ENCODE measurements at places on chromosomes 11 and 22.

DNA sequence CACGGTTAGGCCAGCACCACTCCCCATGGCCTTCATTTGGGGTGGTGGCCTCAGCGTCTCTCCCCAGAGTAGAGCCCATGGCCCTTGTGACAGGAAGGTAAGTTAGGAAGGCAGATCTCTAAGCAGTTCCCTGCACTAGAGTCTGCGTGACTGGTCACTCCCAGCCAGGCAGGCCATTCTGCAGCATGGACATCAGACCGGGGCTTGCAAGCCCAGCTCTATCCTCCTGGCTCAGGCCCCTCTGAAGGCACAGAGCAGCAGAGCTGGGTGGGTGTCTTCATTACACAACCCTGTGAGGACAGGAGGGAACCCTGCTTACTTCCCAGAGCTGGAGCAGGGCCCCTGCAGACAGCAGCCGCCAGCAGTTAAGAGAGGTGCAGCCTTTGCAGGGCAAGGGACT is 77.3 kb downstream of the PIWIL3 start:
- DNase-seq, result no peak

DNA sequence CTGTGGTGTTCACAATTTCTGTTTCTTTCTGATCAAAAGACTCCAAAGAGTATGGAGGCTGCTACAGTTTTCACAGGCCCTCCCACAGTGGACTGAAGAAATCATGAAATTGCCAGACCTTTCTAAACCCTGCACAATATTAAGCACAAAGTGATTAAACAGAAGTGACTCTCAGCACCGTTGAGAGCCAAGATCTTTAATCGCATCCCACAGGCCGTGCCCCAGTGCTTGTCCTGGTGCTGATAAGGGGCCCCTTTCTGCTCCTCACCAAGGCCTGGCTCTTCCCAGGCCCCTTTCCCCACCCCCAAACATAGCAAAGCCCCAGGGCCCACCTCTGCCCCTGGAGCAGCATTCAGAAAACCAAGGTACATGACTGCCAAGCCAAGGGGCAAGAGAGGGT is 57.4 kb upstream of the BMAL1 start:
- DNase-seq, result no peak

- DNase-seq, result no peak
These were observed 16.4 kb downstream of the TEAD1 start for GRCh38 chr11:12690663-12691062.

GRCh38 chr11:115284773-115285172 is 219.4 kb downstream of the CADM1 start:
- peak; percentile 44 for DNase-seq

DNA sequence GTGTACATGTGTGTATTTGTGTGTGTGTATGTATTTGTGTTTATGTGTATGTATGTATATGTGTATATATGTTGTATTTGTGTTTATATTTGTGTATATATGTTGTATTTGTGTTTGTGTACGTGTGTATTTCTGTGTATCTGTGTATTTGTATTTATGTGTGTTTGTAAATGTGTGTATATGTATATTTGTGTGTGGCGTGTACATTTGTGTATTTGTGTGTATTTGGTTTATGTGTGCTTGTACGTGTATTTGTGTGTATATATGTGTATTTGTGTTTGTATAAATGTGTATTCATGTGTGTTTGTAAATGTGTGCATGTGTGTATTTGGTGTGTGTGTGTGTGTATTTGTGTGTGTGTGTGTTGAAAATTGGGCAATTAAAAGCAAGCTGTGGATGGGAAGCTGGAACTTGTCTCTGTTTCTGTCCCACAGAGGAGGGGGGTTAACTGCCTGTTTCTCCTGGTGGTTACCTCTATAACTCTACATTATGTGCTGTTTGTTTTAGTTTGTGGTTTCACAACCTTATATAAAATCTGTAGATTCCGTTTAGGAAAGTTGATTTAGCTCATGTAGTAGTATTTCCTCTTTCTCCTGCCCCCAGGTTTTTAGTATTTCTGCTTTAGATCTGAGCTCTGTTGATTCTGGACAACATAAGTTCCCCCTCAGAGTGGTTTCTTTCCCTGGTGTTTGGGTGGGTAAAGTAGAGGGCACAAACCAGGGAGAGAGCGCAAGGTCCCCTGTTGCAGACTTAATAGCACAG is 28.9 kb downstream of the AP2A2 start:
- DNase-seq, result no peak

DNA sequence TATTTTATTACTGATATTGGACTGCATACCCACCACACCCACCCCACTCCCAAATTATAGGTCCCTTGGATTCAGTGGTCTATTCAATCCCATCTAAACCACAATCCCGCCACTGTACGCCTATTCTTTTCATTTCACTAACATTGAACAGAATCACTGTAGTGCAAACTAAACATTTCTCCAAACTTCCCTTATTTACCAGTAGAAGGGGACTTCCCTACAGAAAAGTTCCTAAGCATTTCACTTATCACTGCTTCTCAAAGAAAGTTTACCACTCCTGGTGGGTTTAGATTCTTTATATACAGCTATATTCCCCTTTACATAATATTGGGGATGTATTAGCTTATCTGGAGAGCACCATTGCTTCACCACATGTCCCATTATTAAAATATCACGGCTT is 29.3 kb downstream of the OR8B12 start:
- no peak for DNase-seq

DNA sequence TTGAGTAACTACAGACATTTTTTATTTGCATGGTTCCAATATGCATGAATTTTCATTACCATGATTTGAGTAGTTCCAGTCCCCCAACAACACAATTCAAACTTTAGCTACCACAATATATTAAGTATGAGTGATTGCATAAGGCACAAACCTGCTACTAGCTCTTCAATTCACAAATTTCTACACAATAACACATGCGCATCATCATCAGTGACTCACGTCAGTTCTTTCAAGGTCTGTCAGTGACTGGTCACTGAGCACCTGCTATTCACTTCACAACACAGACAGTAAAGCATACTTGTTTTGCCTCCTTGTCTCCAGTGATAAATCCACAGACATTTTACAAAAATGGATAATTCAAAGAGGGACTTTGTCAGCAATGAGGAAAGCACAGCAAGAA is 435.1 kb upstream of the CCDC90B start:
- DNase-seq, result peak; percentile 11

DNA sequence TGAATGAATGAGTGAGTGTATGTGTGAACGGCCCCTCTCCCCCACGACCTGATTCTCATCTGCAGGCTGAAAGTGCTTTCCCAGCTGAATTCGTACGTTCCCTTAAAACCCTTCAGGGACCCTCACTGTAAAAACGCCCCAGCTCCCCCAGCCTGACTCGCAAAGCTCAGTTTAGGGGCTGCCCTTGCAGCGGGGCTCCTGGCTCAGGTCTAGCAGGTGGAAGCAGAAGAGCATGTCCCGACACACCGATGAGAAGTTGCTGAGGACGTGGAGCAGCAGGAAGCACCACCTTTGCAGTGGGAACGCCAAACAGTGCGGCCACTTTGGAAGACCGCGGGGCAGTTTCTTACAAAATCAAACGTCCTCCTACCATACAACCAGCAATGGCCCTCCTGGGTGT is 3.6 kb upstream of the MRPL23 start:
- no peak for DNase-seq

DNA sequence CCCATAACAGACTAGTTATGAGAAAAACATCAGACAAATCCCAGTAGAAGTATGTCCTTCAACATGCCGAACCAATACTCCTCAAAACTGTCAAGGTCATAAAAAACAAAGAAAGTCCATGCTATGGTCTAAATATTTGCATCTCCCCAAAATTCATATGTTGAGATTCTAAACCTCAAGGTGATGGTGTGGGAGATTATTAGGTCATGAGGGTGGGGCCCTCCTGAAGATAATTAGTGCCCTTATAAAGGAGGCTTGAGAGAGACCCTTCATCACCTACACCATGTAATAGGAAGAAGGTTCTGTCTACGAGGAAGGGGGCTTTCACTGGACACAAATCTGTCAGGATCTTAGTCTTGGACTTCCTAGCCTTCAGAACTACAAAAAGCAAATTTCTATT is 118.6 kb upstream of the GUCY1A2 start:
- no peak for DNase-seq

GRCh38 chr22:39655831-39656230 is 85.3 kb downstream of the CACNA1I start:
- DNase-seq, result no peak

DNA sequence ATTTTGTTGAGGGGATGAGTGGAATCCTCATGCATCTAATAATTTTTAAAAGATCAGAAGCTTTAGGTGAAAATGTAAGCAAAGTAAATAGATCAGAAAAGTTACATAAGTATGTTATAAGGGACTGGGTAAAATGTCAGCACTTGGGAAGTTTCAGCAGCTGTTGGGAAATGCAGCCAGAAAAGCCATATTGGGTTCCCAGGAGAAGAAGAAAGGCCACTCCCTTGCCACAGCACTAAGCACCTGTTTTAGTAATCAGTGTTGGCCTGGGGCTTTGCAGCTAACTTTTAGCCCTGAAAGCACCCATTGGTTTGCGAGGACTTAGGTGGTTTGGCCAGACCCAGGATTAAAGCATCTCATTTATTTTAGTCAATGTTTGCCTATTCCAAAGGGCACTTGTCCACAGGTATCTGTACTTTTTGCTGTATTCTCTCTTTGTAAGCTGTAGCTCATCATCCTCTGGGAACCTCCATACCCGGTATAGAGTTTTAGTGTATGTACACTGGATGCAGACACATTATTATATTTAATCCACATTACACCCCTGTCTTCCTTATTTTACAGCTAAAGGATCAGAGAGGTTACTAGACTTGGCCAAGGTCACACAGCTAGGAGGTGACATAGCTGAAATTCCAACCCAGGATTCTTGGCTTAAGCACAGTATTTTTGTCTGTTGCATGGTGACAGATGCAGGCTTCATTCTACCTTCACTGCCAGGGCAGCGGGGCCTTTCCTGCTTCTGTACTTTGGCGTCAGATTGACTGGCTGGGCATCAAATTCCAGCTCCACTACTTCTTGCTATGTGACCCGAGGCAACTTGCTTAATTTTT is 127.7 kb upstream of the SESN3 start:
- no peak for DNase-seq

- peak; percentile 79 for DNase-seq
These were observed 107.6 kb upstream of the ASPHD2 start for GRCh38 chr22:26321469-26321913.

GRCh38 chr11:121634889-121635288 is 182.1 kb upstream of the SORL1-AS1 start:
- DNase-seq, result peak; percentile 90

- DNase-seq, result no peak
These were observed 115.0 kb upstream of the NNMT start for GRCh38 chr11:114181195-114181594.

DNA sequence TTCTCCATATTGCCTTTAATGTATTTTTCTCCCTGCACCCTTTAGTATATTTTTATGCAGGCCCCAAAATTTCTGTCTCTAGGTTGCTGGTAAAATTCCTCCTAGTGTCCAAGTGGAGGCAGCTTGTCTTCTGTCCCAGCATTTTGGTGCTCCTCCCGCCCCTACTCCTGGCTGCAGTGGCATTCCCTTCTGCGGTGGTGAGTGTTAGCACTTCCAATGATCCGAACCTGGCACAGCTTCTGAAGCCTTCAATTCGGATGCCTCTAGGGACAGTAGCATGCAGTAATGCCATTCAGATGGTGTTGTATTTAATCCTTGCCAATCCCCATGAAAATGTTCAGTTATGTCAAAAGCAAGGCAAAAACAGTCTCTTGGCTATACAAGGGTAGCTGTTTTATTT is 5.9 kb downstream of the YWHAH start:
- DNase-seq, result no peak

GRCh38 chr11:74443071-74443864 is 24.1 kb downstream of the KCNE3 start:
- DNase-seq, result no peak

GRCh38 chr22:29165321-29166060 is 40.2 kb upstream of the EMID1 start:
- no peak for DNase-seq

DNA sequence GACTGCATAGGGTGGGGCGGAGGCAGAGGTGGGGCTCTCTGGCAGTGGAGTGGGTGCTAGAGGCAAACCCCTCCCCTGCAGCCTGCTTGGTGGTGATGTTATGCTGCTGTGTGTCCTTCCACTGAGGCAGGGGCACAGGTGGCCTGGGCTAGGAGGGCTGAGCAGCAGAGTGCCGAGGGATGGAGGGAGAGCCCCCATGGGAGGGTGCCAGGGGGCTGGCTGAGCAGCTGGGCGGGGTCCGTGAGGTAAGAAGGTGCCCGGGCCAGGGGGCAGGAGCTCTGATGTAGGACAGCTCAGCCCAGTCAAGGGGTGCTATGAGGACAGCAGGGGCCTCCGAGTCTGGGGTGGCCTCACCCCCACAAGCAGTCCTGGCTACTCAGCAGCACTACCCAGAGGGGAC is 4.2 kb downstream of the CLDN5 start:
- no peak for DNase-seq

DNA sequence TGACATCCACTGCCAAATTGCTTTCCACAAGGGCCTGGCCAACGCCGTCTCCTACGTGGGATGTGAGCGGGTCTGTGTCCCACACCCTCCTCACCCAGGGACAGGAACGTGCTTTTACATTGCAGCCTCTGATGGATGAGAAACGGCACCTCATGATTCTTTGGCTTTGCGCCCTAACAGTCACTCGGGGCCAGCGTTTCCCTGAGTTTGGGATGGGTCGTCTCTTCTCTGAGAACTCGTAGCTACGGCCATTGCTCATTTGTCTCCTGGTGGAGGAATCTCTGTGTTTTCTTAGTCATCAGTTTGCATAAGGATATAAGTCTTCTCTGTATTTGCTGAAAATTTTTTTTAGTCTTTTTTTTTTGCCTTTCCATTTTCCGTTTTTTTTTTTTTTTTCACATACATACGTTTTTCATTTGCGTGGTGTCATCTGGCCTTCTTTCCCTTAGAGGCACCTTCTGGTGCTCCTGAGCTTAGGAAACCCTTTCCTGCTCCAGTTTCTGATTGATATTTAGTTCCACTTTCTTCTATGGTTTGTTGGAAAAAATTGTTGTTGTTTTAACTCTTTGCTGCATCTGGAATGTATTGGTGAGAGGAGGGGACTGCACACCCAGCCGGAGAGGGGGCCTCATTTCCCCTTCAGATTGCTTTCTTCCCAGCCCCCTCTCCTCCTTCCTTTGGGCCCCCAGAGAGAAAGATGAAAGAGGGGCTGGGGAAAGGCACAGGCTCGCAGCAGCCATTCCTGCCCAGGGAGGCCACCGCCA is 12.0 kb downstream of the TNNT3 start:
- DNase-seq, result peak; percentile 73

GRCh38 chr11:32713496-32713895 is 81.0 kb downstream of the CCDC73 start:
- DNase-seq, result no peak

- no peak for DNase-seq
These were observed 380 bp upstream of the TTC17 start for GRCh38 chr11:43358279-43358800.

- DNase-seq, result no peak
These were observed 81.9 kb downstream of the BDNF start for GRCh38 chr11:27618281-27618915.

- no peak for DNase-seq
These were observed 539.5 kb downstream of the TBC1D22A start for GRCh38 chr22:47301820-47302475.

DNA sequence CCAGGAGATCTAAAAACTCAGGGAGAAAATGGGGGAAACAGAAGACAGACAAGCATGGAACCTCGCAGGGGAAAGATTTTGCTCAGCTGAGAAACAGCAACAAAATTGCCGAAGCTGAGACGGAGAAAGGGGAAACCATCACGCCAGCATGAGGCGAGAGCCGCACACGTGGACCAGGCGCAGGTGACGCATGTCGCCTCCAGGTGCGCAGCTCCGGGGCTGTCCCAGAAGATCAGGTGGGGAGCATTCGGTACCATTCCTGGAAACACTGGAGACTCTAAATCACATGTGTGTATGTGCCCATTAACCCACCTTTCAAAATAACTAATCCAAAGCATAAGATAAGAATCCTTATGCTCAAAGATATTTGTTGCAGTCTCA is 121.7 kb downstream of the BRD1 start:
- no peak for DNase-seq

Measured in fibroblast of skin of abdomen (primary cell).